ENCODE measurements at places on chromosomes 1 and 21.

- no peak for DNase-seq
Observed at GRCh38 chr1:3222042-3222692, 153.2 kb downstream of the PRDM16 start.

GRCh38 chr1:184947497-184948256, 26.6 kb downstream of the NIBAN1 start:
- DNase-seq, result no peak

DNA sequence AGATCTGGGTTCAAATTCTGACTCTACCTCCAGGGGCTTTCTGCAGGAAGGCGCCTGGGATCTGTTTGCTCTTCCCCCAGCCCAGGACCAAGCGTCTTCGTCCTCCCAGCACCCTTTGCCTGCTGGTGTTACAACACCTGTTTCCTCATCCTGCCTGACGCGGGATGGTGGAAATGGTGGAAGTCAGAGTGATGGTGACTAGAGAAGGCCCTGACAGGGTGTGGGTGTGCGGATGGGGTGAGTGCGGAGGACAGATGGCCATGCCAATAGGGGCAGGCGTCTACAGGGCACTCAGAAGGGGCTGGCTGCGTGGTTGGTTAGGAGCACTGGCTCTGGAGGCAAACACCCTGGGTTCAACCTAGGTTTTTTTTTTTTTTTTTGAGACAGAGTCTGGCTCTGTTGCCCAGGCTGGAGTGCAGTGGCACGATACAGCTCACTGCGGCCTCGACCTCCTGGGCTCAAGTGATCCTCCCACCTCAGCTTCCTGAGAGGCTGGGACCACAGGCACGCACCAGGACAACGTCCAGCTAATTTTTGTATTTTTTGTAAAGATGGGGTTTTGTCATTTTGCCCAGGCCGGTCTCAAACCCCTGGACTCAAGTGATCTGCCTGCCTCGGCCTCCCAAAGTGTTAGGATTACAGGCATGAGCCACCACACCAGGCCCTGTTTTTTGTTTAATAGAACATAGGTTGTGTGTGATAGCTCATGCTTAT, 1.5 kb downstream of the THEMIS2 start:
- no peak for DNase-seq

- DNase-seq, result peak; percentile 43
Observed at GRCh38 chr1:67053535-67053784, 488 bp downstream of the SLC35D1 start.

GRCh38 chr1:243926803-243927245, 76.8 kb upstream of the AKT3 start:
- no peak for DNase-seq

- DNase-seq, result no peak
Observed at GRCh38 chr1:67464746-67465145, 34.5 kb upstream of the SERBP1 start.

Data from mesothelial cell of epicardium (in vitro differentiated cells).